ENCODE measurements at places on chromosomes 5 and 9. TPM values are rescaled to one million over a fixed set of nuclear protein-coding genes. Genes with fewer than 3 reads are reported as not detected.

The BTNL3 gene
- not detected for polyA plus RNA-seq

The CARTPT gene
- not detected for polyA plus RNA-seq

The SPINK13 gene
- not detected for polyA plus RNA-seq

The MORN5 gene
- not detected for polyA plus RNA-seq

The FREM1 gene
- 0.04 TPM for polyA plus RNA-seq

The DEPDC1B gene
- polyA plus RNA-seq: 6.8 TPM

The DOCK8 gene
- 0.07 TPM for polyA plus RNA-seq

The SLC34A3 gene
- not detected for polyA plus RNA-seq

DNA sequence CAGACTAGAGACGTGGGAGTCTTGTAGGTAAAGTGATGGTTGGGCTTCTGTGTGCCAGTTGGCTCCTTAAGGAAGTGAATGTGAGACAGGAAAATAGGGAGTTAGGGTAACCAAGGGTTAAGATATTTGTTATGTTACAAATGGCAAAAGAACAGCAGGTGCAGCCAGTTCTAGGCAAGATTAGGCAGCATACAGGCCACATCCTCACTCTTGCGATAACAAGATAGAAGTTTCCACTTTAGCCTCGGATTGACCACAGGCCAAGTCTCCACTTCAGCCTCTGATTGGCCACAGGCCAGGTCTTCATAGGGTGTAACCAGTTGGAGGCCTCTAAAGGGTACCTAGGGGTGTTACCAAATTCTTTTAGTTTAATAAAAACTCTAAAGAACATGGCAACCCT lies 54.6 kb upstream of the ABCA1 start:
- no peak for DNase-seq

GRCh38 chr5:124708086-124708485 lies 38.4 kb downstream of the ZNF608 start:
- no peak for DNase-seq

- no peak for DNase-seq
These were observed 376.8 kb downstream of the IRX2 start for GRCh38 chr5:2374703-2375102.

GRCh38 chr5:123120197-123120596 lies 31.2 kb downstream of the PRDM6 start:
- no peak for DNase-seq

DNA sequence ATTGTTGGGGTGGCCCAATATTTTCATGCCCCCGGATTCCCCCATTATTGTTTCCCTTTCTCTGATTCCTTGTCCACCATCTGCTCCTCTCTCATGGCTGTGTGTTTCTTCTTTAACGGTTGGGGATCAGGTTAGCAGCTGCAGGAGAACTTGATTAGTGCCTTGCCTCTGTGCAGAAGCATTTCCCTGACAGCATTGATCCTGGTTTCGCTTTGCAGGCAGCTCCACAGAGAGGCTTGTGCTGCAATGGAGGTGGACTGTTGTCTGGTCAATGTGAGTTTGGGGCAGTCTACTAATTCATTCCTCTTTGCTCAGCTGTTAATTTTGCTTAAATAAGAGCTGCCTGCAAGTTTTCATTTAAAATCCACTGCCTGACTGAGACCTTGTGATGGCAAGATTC lies 32.5 kb upstream of the SSBP2 start:
- no peak for DNase-seq

GRCh38 chr5:174412374-174412773 lies 312.0 kb upstream of the MSX2 start:
- no peak for DNase-seq

- no peak for DNase-seq
These were observed 615.3 kb downstream of the BNC2 start for GRCh38 chr9:16255217-16255616.

DNA sequence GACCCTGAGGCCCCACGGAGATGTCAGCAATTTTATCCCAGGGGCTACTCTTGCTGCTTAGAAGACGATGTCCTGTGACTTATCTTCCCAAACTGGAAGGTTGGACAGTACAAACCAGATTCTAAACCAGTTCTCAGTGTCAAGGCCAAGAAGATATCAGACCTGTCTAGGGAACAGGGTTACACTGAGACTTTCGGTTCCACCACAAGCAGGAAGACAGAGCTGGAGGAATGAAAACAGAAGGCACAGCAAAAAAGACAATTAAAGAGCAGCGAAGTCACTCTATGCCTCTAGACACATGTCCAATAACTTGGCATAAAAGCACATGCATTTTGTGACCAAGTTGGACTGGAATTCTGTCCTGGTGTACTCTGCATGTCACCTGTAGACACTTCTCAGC lies 73.4 kb upstream of the TMEM252 start:
- no peak for DNase-seq

GRCh38 chr5:177378884-177379883 lies 5.0 kb upstream of the SLC34A1 start:
- DNase-seq: no peak

DNA sequence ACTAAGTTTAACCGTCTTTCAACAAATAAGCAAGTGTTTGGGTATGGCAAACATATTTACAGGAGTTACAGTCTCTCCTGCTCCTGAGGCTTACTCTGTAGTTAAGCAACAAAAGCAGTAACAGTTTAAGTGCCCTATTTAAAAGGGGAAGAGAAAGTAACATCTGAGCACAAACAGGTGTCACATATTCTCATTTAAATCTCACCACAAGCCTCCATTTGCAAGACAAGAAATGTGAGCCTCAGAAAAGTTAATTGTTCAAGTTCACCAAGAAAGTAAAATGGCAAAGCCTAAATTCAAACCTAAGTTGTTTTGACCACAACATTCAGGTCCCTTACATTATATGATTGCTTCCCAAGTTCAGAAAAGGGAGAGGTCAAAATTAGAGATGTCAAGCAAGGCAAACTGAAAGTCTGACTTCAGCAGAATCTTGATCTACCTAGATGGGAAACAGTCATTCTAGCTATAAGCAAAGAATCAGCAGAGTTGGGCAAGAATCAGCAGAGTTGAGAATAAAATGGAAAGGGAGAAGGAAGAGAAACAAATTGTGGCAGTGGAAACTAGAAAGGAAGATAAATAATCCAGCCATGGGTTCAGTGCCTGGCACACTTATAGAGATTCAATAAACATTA lies 93.4 kb downstream of the STRBP start:
- DNase-seq: no peak

DNA sequence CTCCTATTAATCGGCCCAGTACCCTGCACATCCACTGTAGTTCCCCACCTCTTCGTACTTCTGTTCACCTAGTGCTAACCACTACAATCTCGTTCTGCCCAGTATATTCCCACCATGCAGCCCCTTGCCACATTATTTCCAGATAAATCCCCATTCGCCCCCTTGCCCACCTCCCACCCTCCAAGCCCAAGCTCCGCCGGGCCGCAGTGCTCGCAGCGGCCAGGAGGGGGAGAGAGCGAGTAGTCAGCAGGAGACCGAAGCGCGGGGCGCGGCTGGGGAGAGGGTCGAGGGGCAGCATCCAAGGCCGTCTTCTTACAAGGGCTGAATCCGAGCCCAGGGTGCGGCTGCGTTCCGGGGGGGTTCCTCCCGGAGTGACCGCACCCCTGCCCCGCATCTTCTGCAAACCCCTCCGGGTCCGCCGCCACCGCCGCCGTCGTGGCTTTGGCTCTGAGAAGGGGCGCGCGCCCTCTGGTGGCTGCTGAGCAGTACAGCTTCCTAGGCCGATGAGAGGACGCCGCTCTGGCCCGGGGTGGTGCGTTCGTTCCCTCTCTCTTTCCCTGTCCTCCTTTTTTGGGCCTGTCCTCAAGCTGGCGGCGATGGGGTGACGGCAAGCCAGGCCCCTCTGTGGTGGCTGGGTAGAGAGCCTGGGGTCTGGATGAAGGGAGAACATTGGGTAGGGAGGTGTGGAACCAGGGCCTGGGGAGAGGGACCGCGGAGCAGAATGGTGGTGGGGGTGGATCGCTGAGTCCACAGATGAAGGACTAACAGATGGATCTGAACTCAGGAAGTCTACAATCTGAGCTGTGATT lies 30.0 kb upstream of the PSD2 start:
- peak; percentile 9 for DNase-seq

- DNase-seq: no peak
These were observed at the start of gene PKN3 for GRCh38 chr9:128702445-128702948. PKN3 (plus strand) TSS chr9:128702503; CDS start chr9:128702916, 413 bp downstream.

- no peak for DNase-seq
These were observed 64.0 kb upstream of the FOXE1 start for GRCh38 chr9:97788763-97789663.

GRCh38 chr9:38066914-38067858 lies 1.8 kb downstream of the SHB start:
- no peak for DNase-seq

DNA sequence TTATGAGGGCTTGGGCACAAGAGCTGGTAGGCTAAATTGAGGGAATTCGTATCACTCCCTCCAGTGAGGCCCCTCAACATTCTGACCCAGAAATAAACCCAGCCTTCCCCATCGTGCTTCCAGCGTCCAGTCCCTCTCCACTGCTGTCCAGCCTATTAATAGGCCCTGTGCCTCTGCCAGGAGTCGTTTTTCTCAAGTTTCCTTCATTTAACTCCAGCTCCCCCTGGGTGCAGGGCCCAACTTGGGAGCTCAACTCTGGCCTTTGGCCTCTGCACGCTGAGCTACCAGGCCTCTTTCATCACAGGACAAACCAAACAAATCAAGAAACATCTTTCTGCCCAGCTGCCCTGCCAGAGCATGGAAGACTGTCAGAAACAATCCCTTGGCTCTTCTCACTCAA lies 10.0 kb downstream of the HBEGF start:
- no peak for DNase-seq

DNA sequence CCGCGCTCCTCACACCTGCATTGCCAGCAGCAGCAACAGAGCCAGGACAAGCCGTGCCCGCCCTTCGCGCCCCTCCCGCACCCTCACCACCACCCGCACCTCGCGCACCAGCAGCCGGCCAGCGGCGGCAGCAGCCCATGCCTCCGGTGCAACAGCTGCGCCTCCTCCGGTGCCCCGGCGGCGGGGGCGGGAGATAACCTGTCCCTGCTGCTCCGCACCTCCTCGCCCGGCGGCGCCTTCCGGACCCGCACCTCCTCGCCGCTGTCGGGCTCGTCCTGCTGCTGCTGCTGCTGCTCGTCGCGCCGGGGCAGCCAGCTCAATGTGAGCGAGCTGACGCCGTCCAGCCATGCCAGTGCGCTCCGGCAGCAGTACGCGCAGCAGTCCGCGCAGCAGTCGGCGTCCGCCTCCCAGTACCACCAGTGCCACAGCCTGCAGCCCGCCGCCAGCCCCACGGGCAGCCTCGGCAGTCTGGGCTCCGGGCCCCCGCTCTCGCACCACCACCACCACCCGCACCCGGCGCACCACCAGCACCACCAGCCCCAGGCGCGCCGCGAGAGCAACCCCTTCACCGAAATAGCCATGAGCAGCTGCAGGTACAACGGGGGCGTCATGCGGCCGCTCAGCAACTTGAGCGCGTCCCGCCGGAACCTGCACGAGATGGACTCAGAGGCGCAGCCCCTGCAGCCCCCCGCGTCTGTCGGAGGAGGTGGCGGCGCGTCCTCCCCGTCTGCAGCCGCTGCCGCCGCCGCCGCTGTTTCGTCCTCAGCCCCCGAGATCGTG lies 517 bp downstream of the KCNN2 start:
- DNase-seq: no peak

- DNase-seq: no peak
These were observed 603 bp downstream of the PPIP5K2 start for GRCh38 chr5:103120607-103121200.

- DNase-seq: no peak
These were observed 84.6 kb downstream of the SLC44A1 start for GRCh38 chr9:105328872-105329718.

All from BJ (cell line).